Ovary (tissue), 10 donors: ENCODE measurements at places on chromosomes 6 and 20.
A peak's percentile ranks its signal among the peaks of the same experiment; 100 is the strongest.

DNA sequence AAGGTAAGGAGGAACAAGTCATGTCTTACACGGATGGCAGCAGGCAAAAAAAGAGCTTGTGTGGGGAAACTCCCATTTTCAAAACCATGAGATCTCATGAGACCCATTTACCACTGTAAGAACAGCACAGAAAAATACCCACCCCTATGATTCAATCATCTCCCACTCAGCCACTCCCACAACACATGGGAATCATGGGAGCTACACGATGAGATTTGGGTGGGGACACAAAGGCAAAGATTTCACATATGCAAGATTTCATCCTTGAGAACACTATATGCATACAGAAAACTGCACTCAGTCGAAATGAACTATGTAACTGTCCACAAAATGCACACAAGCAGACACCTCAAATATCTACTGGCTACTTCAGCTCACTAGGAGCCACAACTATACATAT, 480.6 kb upstream of the BTBD3 start:
- DNase-seq: no peak

DNA sequence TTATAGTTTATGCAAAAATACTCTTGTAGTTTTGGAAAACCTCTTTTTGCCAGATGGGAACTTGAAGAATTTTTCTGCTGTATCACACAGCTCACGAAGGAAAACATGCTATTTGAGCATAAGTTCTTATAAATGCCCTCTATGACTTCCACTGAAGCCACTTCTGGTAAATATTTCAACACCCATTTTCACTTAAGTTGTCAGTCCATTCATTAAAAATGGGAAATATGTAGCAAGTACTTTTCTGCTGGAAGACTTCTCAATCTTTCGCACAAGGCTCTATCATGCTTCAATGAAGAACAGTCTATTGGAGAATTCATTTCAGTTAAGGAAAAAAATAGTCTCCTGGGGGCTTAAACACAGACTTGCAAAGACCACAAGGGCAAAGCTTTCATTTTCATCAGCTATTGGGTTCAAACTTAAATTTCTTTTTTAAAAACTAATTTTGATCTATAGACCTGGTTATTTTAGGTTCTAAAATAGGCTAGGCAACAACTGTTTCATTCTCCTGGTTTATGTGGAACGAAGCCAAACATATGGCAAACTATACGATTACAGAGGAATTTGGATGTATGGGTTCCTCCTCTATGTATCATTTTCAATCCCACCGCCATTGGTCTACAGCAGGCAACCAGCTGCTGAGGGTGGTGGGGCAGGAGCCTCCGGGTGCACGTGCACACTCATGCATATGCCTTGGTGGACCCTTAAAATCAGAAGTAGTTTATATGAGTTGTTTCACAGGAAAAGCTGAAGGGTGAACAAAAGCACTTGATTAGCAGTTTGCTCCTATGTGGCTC, 38.7 kb downstream of the LAMA4 start:
- no peak for DNase-seq

DNA sequence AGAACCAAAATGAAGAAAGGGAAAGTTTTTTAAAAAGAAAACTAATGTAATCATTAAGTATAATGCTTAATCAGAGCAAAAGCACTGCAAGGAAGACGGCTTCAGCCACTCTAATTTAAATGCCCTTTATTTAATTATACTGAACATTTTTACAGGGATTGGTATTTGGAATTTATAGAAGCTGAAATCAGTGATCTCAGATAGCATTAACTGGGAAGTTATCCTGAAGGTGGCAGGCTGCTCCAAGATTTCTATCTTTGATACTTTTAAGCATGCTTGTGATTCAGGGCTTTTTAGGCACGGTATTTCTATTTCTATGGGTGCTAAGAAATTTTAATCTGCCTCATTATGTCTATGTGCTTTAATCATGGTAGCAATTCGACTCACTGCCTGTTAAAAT, 1.3 kb upstream of the NDUFAF4 start:
- DNase-seq: no peak

- DNase-seq: no peak
These were observed 14.0 kb upstream of the TOP1 start for GRCh38 chr20:41014561-41015088.

DNA sequence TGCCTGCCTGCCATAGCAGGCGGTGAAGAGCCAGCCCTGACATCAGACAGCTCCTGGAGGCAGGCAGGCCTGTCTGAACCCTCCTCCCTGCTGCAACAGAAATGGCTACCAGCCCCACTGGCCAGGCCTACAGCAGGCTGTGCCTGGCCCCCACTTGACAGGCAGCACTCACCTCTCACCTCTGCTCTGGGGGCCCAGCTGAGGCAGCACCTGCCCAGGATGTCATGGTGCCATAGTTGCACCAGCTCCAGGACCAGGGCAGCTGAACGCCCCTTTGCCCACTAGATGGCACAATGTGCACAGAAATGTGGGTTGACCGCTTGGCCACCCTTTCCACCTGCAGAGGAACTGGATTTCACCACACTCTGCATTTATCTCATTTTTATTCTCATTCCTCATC, 30.6 kb downstream of the MRPL14 start:
- peak; percentile 81 for DNase-seq

DNA sequence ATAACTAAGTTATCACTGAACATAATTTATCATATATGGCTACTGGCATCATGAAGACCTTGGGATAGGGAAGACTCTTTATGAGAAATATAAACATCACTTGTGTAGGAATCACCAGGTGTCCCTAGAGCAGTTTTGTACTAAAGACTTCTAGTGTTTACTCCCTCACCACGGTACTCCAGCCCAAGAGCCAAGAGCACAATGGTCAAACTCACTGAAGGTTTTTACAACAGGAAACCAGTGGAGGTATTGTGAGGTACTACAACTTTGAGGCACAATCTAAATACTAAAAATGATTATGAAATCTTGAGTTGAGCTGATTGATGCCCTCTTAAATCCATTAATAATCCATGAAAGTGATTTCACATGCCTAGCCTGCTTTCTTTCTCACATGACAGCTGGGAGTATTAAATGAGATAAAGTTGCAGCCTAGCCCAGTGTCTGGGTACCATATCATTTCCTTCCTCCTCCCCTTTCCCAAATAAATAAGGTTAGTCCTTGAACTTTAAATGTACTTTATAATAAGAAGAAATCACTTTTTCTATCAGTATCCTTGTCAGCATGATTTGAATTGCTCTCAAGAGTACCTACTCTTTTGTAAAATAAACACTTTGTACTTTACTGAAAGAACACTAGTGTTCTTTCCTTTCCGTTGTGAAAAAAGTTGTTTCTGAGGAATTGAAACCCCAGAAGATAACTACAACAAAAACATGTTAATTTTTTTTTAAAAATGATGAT, 26.5 kb downstream of the GLO1 start:
- DNase-seq: no peak
